Large intestine (tissue), 12 donors: ENCODE measurements at places on chromosomes 7 and 10.

GRCh38 chr10:50316174-50316573 lies 64.9 kb upstream of the ASAH2 start:
- H3K4me1 ChIP-seq, result no peaks in the 10 kb centered on the region
- H3K4me3 ChIP-seq, result no peak overlapping the region
- no peaks in the 10 kb centered on the region for H3K27me3 ChIP-seq
- no peak for DNase-seq

- H3K27me3 ChIP-seq, result no peaks in the 10 kb centered on the region
- peaks cover 20% of the 10 kb centered on the region for H3K36me3 ChIP-seq
- H3K4me3 ChIP-seq, result no peak overlapping the region
Observed at GRCh38 chr10:113897693-113898618, 43.5 kb downstream of the NHLRC2 start.

- H3K27ac ChIP-seq, result no peak overlapping the region
- H3K27me3 ChIP-seq, result no peaks in the 10 kb centered on the region
- H3K36me3 ChIP-seq, result no peaks in the 10 kb centered on the region
- H3K4me3 ChIP-seq, result no peak overlapping the region
- peaks cover 4% of the 10 kb centered on the region for H3K4me1 ChIP-seq
Observed at GRCh38 chr10:114081911-114082583, 38.4 kb downstream of the ADRB1 start.

DNA sequence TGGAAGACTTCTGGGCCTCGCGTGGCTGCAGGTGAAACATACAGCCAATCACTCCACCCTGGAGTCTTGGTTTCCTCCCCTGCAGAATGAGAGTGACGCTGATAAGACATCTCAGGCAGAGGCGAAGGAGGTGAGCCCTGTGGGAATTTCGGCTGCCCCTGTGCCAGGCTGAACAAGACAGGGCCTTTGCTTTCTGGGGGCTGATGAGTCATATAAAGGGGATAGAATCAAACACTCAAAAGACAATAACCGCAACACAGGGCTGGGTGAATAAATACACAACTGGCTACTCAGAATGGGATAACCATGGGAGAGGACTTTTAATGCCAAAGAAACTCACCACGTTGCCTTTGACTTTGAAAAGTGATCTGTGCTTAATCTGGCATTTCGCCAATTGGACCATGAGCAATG lies 143.8 kb downstream of the KCNMA1 start:
- H3K36me3 ChIP-seq, result no peaks in the 10 kb centered on the region
- DNase-seq, result no peak
- no peak overlapping the region for H3K27ac ChIP-seq
- H3K4me3 ChIP-seq, result no peak overlapping the region
- peaks cover 10% of the 10 kb centered on the region for H3K4me1 ChIP-seq
- H3K27me3 ChIP-seq, result no peaks in the 10 kb centered on the region

GRCh38 chr10:11787846-11788245 lies 35.3 kb upstream of the PROSER2 start:
- no peak for DNase-seq
- H3K27ac ChIP-seq, result no peak overlapping the region
